Activated T-helper 2 cell treated with anti-CD3 and anti-CD28 coated beads, Interferon-gamma antibody, Interleukin-2, Interleukin-4, amounts not matched to agents 10 μg/mL and 5 μg/mL and 100 μg/mL, durations not matched to agents 14 hours and 24 hours and 36 hours (primary cell): ENCODE measurements at places on chromosomes 2 and 18. TPM values are rescaled to one million over a fixed set of nuclear protein-coding genes. Genes with fewer than 3 reads are reported as not detected.

DNA sequence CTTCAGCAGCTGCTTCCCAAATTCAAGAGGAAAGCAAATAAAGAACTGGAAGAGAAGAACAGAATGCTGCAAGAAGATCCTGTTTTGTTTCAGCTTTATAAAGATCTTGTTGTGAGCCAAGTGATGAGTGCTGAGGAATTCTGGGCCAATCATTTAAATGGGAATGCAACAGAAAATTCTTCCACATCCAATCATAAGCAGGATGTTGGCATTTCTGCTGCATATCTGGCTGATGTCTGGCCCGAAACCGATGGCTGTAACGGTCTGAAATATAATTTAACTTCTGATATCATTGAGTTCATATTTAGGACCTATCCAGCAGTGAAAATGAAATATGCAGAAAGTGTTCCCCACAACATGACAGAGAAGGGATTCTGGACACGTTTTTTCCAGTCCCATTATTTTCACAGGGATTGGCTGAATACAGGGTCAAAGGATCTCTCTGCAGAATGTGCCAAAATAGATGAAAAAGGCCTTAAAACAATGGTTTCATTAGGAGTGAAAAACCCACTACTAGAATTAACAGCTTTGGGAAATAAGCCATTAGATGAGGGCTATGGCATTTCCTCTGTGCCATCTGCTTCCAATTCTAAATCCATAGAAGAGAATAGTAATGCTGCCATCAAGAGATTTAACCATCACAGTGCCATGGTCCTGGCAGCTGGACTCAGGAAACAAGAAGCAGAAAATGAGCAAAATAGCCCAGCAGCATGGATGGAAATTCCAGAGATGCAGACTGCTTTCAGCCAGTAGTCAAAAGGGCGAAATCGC lies 175.6 kb downstream of the MC4R start:
- H3K27me3 ChIP-seq, result no peaks in the 10 kb centered on the region
- H3K4me3 ChIP-seq, result no peak overlapping the region
- no peaks in the 10 kb centered on the region for H3K4me1 ChIP-seq
- DNase-seq, result no peak

DNA sequence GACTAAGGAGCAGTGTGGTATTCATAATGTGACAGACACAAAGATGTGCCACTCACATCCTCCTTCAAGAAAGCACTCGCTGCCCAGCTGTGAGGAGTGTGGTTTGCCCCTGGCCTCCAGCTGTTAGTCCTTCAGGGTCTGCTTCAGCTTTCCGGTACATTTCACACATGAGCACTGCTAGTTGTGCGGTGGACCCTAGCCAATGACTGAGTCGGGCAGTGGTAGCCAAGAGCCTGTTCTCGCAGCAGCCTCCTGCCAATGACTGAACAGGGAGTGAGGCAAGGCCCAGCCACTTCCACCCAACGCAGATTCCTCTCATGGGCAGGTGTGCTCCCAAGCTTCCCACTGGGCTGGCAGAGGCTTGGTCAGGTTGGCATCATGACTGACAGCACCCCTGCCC lies 254.3 kb downstream of the RBM43 start:
- no peak overlapping the region for H3K27ac ChIP-seq
- H3K27me3 ChIP-seq, result no peaks in the 10 kb centered on the region
- H3K4me1 ChIP-seq, result no peaks in the 10 kb centered on the region
- H3K4me3 ChIP-seq, result no peak overlapping the region
- DNase-seq, result no peak
- H3K36me3 ChIP-seq, result no peaks in the 10 kb centered on the region

- H3K36me3 ChIP-seq, result no peaks in the 10 kb centered on the region
- H3K27ac ChIP-seq, result no peak overlapping the region
- DNase-seq, result no peak
- H3K4me3 ChIP-seq, result no peak overlapping the region
Measured at GRCh38 chr2:164810843-164811242, 30.8 kb downstream of the COBLL1 start.

GRCh38 chr2:71852141-71852711 lies 295.4 kb downstream of the CYP26B1 start:
- H3K27ac ChIP-seq, result no peak overlapping the region
- DNase-seq, result no peak
- H3K4me1 ChIP-seq, result no peaks in the 10 kb centered on the region

GRCh38 chr2:166653185-166653813 lies 159.2 kb upstream of the SCN7A start:
- DNase-seq, result no peak
- H3K36me3 ChIP-seq, result no peaks in the 10 kb centered on the region
- no peak overlapping the region for H3K27ac ChIP-seq
- no peak overlapping the region for H3K4me3 ChIP-seq

DNA sequence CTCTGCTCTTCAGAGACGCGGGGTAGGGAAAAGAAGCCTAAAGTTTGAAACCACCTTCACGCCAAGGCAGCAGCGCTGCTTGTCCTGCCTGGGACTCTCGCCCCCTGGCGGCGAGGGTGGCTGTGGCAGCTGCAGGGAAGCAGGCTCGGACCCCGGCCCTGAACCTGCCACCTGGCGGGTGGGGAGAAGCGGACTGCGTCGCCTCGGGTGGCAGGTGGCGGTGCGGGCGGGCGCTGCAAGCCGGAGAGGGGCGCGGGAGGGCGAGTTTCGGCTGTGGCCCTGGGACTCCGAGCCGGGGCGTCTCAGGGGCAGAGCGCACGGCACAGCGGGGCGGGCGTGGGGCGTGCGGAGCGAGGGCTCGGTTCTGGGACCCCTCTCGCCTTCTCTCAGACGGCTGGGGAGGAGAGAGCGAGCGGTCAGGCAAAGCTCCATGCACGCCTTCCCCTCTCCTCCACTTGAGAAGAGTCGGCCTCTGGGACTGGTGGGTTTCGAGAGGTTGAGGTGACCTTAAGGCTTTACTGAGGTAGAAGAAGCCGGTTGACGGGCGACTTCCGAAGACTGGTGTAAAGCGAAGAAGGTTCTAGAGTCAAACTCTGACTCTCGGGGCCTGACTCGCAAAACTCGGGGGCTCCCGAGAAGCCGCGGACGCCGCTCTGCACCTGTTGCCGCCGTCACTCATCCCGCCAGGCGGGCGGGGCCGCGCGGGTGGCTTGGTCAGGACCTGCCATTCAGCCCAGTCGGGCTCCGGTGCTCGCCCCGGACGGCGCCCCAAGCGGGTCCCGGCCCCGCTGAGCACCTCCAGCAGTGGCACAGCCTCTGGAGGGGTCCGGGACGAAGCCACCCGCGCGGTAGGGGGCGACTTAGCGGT lies 1.1 kb upstream of the BOLL start:
- H3K4me1 ChIP-seq, result peaks cover 7% of the 10 kb centered on the region
- H3K36me3 ChIP-seq, result no peaks in the 10 kb centered on the region
- DNase-seq, result peak; percentile 56
- H3K27ac ChIP-seq, result no peak overlapping the region
- H3K4me3 ChIP-seq, result peak overlapping the region; percentile 74

GRCh38 chr18:23380001-23380550 lies 73.0 kb upstream of the RIOK3 start:
- no peaks in the 10 kb centered on the region for H3K27me3 ChIP-seq
- H3K4me1 ChIP-seq, result peaks cover 35% of the 10 kb centered on the region
- H3K36me3 ChIP-seq, result peaks cover 8% of the 10 kb centered on the region
- no peak overlapping the region for H3K4me3 ChIP-seq

- no peaks in the 10 kb centered on the region for H3K36me3 ChIP-seq
- H3K4me1 ChIP-seq, result peaks cover 29% of the 10 kb centered on the region
- H3K4me3 ChIP-seq, result no peak overlapping the region
- H3K27ac ChIP-seq, result no peak overlapping the region
- H3K27me3 ChIP-seq, result peaks cover 58% of the 10 kb centered on the region
Measured at GRCh38 chr2:174340400-174341292, 5.9 kb downstream of the SP9 start.

- H3K4me3 ChIP-seq, result no peak overlapping the region
- DNase-seq, result no peak
- no peaks in the 10 kb centered on the region for H3K27me3 ChIP-seq
- no peak overlapping the region for H3K27ac ChIP-seq
Measured at GRCh38 chr2:133642791-133643191, 74.5 kb upstream of the NCKAP5 start.

DNA sequence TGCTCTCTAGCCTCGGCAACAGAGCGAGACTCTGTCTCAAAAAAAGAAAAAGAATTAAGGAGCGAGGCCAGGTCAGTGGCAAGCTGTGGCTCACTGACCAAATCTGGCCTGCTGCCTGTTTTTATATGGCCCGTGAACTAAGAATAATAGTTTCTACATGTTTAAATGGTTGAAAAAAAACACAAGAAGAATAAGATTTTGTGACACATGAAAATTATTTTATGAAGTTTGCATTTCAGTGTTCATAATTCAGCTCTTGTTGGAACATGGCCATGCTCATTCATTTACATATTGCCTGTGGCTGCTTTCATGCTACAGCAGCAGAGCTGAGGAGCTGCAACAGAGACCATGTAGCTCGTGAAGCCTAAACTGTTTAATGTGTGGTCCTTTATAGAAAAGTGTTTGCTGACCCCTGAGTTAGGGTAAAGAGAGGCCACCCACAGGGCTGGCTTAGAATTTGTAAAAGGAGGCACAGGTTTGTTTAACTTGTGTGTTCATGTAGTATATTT lies 59.5 kb downstream of the MFSD6 start:
- peaks cover 63% of the 10 kb centered on the region for H3K36me3 ChIP-seq
- peaks cover 34% of the 10 kb centered on the region for H3K4me1 ChIP-seq
- DNase-seq, result no peak
- H3K4me3 ChIP-seq, result no peak overlapping the region

GRCh38 chr2:42125841-42126594 lies 43.1 kb upstream of the EML4 start:
- no peak for DNase-seq
- peaks cover 18% of the 10 kb centered on the region for H3K36me3 ChIP-seq
- H3K4me3 ChIP-seq, result no peak overlapping the region
- H3K27ac ChIP-seq, result no peak overlapping the region

- DNase-seq, result no peak
- no peak overlapping the region for H3K4me3 ChIP-seq
- peaks cover 4% of the 10 kb centered on the region for H3K4me1 ChIP-seq
Measured at GRCh38 chr2:101858910-101859309, 132.8 kb upstream of the IL1R2 start.

DNA sequence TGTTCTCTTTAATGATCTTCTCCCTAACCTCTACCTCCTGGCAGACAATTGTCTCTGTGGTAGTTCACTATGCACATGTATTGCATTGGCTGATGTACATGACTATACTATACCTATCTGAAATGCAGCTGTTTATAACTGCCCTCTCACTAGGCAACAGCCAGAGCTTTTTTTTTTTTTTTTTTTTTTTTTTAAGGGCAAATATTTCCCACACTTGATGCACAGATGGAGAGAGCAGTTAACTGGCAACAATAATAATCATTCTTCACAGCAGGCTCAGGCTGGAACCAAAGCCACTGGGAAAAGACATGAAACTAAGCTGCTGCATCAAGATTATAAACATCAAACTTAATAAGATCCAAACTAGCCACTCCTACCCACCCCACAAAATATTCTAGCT lies 707.7 kb downstream of the LRP1B start:
- no peak overlapping the region for H3K27ac ChIP-seq
- no peaks in the 10 kb centered on the region for H3K27me3 ChIP-seq
- no peaks in the 10 kb centered on the region for H3K4me1 ChIP-seq
- DNase-seq, result no peak
- no peak overlapping the region for H3K4me3 ChIP-seq

GKN2 gene
- not detected in 2 replicates for total RNA-seq

APCDD1 gene
- not detected in 2 replicates for total RNA-seq

DYSF gene
- 0.05 TPM in 1 of 2 replicates, not detected in the other for total RNA-seq

SIX2 gene
- not detected in 2 replicates for total RNA-seq

FSIP2 gene
- total RNA-seq, result 0.21 and 0.28 TPM in 2 replicates
